ENCODE measurements at places on chromosomes 6 and 20. TPM values are rescaled to one million over a fixed set of nuclear protein-coding genes. Genes with fewer than 3 reads are reported as not detected.

DNA sequence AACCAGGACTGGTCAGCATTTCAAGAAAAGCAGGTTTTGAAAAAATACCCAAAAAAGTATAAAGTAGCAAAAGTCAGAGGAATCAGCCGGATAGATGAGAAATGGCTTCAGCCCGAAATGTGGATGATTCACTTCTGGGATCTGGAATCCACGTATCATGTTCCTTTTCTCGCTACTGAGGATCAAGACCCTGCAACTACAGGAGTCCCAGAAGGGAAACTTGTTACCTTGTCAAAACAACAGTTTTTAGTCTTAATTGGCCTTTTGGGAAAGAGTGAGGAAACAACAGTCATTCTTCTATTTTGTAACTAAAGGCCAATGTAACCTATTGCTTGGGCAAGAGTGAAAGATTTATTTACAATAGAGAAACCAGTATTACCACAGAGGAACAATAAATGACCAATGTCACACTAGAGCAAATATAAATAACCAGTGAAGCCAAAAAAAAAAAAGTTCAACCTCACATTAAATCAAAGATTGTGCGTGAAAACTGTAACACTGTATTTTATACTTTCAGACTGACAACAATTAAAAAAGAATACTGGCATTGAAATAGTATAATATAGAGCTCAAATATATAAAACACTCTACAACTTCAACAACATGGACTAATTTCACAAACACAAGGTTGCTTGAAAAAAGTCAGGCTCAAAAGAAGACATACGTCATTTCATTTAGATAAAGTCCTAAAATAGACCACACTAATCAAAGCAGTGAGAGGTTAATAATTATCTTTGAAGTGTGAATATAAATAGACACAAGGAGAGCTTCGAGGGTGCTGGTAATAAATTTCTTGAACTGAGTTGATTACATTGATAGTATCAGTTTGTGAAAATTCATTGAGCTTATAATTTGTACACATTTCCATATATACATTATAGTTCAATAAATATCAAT, 116.2 kb downstream of the GFRAL start:
- H3K4me3 ChIP-seq = no peak overlapping the region
- H3K36me3 ChIP-seq = no peaks in the 10 kb centered on the region
- H3K27me3 ChIP-seq = no peaks in the 10 kb centered on the region

- no peak overlapping the region for H3K27ac ChIP-seq
- H3K4me3 ChIP-seq = no peak overlapping the region
- H3K4me1 ChIP-seq = peaks cover 10% of the 10 kb centered on the region
Observed at GRCh38 chr6:1625794-1626435, 16.2 kb downstream of the FOXC1 start.

The HLA-DRA gene
- 2,056 TPM for total RNA-seq

- DNase-seq = no peak
- no peaks in the 10 kb centered on the region for H3K27me3 ChIP-seq
- H3K4me1 ChIP-seq = peaks cover 5% of the 10 kb centered on the region
- H3K36me3 ChIP-seq = no peaks in the 10 kb centered on the region
Observed at GRCh38 chr20:51757226-51757625, 11.0 kb downstream of the ATP9A start.

The SIRPD gene
- 1.5 TPM for total RNA-seq

- H3K4me1 ChIP-seq = peaks cover 8% of the 10 kb centered on the region
- H3K4me3 ChIP-seq = no peak overlapping the region
- H3K27me3 ChIP-seq = no peaks in the 10 kb centered on the region
- no peak overlapping the region for H3K27ac ChIP-seq
- no peaks in the 10 kb centered on the region for H3K36me3 ChIP-seq
Observed at GRCh38 chr6:79215213-79215824, 19.2 kb downstream of the HMGN3 start.

The LCA5 gene
- total RNA-seq = 7.1 TPM

The FOXQ1 gene
- total RNA-seq = 7.5 TPM

DNA sequence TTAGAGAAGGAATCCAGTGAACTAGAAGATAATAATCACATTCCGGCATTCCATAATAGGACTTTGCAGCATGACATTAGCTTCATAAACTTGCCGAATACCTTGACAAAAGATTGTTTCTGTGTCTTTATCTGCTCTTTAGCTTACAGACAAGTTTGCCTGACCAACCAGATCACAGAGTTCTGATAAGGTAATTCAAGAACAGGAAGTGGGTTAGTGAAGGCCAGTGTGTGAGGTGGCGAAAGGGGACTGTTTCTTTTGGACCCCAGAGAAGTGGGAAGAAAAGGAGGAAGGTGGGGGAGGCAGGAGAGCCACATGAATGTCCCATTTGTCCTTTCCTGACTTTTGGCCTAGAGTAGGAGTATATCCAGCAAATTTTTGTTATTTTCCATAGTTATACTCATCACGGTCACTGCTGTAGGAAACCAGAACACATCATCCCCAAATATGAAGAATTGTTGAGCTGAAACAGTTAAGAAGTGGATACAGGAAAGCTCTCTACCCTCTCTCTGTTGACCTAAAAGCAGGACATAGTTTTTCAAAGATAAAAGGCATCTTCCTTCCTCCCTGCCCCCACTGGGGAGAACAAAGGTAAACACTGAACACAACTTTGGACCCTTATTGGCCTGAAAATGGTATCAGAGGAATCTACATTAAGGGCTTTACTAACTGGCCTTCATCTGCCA, 72.4 kb upstream of the TNFAIP3 start:
- H3K4me3 ChIP-seq = no peak overlapping the region
- H3K4me1 ChIP-seq = peaks cover 10% of the 10 kb centered on the region
- no peaks in the 10 kb centered on the region for H3K27me3 ChIP-seq
- no peak for DNase-seq
- H3K36me3 ChIP-seq = no peaks in the 10 kb centered on the region
- no peak overlapping the region for H3K27ac ChIP-seq

DNA sequence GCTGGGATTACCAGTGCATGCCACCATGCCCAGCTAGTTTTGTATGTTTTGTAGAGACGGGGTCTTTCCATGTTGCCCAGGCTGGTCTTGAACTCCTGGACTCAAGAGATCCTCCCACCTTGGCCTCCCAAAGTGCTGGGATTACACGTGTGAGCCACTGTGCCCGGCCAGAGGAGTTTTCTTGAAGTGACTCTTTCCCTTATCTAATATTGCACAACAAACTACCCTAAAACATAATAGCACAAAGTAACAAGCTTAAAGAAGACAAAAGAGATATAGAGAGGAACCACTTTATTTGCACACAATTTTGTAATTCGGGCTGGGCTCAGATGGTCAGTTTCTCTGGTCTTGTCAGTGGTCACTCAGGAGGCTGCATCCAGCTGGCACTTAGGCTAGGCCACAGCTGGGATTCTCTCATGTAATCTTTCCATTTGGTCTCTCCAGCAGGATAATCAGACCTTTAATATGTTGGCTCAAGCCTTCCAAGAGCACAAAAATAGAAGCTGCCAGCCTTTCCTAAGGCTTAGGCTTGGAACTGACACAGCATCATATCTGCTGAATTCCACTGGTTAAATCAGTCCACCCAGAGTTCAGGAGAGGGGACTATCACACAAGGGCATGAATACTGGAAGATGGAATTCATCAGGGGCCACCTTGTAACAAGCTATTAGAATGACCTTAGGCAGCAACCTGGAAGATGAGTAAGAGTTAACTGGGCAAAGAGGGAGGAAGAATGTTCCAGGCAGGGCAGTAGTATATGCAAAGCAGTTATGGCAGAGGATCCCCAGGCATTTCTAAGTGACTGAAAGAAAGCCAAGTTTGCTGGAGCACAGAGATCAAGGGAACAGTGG, 56.7 kb upstream of the PNRC1 start:
- H3K27ac ChIP-seq = no peak overlapping the region
- no peak for DNase-seq
- no peak overlapping the region for H3K4me3 ChIP-seq

- H3K4me1 ChIP-seq = no peaks in the 10 kb centered on the region
- H3K36me3 ChIP-seq = no peaks in the 10 kb centered on the region
- H3K4me3 ChIP-seq = no peak overlapping the region
- no peak overlapping the region for H3K27ac ChIP-seq
- no peaks in the 10 kb centered on the region for H3K27me3 ChIP-seq
Observed at GRCh38 chr6:119466226-119466625, 116.7 kb upstream of the MAN1A1 start.

GRCh38 chr6:57303931-57304681, 13.3 kb upstream of the PRIM2 start:
- no peak overlapping the region for H3K4me3 ChIP-seq
- peaks cover 21% of the 10 kb centered on the region for H3K4me1 ChIP-seq
- DNase-seq = no peak
- H3K27me3 ChIP-seq = no peaks in the 10 kb centered on the region
- no peaks in the 10 kb centered on the region for H3K36me3 ChIP-seq

DNA sequence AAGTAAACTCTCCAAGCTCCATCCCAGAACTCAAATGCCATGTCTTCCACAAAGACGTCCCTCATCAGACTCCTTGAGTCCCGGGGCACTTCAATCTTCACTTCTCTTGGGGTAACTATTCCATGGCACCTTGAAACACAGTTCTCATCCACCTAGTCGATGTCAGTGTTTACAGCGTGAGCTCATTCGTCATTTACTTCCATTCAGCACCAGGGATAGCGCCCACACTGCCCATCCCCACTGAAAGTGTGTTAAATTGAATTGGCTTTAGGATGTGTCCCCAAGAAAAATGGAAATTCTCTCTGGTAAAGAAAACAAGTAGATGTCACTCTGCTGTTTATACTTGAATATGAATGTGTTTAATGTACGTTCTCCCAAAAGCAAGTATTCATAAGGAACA, 31.3 kb downstream of the KCNK15 start:
- H3K36me3 ChIP-seq = no peaks in the 10 kb centered on the region
- no peak overlapping the region for H3K4me3 ChIP-seq
- H3K27ac ChIP-seq = no peak overlapping the region
- no peaks in the 10 kb centered on the region for H3K4me1 ChIP-seq
- no peak for DNase-seq

The REV3L gene
- 30.3 TPM for total RNA-seq

DNA sequence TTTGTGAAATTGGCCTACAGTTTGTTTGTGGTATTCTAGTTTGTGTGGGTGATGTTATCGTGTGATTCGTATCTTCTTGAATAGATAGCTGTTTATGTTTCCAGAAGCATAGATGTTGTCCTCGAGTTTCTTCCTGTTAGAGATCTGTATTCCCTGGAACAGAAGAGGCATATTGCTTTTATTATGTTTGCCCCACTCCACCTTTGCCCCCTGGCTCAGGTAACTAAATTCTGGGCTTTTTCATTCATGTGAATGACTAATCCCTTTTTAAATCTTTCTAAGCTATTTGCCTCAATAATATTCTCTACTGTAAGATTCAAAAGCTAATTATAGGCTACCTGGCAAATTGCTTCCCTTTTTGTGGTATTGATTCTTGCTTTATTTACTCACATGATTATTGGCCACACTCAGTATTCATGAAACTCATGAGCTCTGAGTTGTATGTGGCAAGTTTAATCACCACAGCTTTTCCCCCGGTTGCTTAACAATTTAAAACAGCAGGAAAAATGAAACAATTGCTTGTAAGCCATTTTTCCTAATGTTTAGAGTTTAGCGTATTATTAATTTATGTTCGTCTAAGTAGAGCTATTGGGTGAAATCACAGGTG, 12.6 kb downstream of the RNF217 start:
- no peak for DNase-seq
- H3K36me3 ChIP-seq = peaks cover 38% of the 10 kb centered on the region
- no peaks in the 10 kb centered on the region for H3K27me3 ChIP-seq
- H3K4me1 ChIP-seq = no peaks in the 10 kb centered on the region
- no peak overlapping the region for H3K4me3 ChIP-seq
- H3K27ac ChIP-seq = no peak overlapping the region

DNA sequence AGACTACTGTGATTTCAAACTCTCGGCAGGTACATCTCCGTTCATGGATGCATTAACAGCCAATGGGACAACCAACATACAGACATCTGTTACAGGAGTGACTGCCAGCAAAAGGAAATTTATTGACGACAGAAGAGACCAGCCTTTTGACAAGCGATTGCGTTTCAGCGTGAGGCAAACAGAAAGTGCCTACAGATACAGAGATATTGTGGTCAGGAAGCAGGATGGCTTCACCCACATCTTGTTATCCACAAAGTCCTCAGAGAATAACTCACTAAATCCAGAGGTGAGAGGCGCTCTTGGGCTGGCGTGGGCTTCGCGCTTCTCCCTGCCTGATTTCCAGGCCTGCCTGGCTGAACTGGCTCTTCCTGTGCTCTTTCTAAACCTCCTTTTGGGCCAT, 68.4 kb downstream of the RPP40 start:
- no peak overlapping the region for H3K4me3 ChIP-seq
- H3K27me3 ChIP-seq = no peaks in the 10 kb centered on the region
- DNase-seq = no peak
- H3K4me1 ChIP-seq = peaks cover 28% of the 10 kb centered on the region
- H3K27ac ChIP-seq = no peak overlapping the region
- peaks cover 5% of the 10 kb centered on the region for H3K36me3 ChIP-seq

The GCNT2 gene
- total RNA-seq = 32.2 TPM

GRCh38 chr6:5203546-5203945, 57.2 kb downstream of the LYRM4 start:
- no peak for DNase-seq
- no peak overlapping the region for H3K27ac ChIP-seq
- H3K27me3 ChIP-seq = no peaks in the 10 kb centered on the region
- H3K36me3 ChIP-seq = no peaks in the 10 kb centered on the region
- H3K4me1 ChIP-seq = peaks cover 26% of the 10 kb centered on the region
- H3K4me3 ChIP-seq = no peak overlapping the region

DNA sequence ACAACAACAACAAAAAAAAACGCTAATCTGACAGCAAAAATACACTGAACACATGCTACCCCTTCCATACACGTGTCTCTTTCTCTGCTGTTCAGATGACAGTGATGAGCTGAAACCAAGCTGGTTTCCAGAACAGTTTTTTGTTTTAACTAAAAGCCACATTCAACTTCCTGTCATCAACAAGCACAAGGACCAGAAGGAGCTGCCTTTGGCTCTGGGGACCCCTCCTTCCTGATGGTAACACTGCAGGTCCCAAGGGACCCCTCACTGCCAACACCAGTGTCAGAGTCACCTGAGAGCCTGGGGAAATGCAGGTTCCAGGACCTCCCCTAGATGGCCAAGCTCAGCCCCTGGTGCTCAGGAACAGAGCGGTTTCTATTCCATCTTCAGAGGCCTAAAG, 6.0 kb downstream of the CST7 start:
- H3K27me3 ChIP-seq = peaks cover 2% of the 10 kb centered on the region
- H3K36me3 ChIP-seq = peaks cover 31% of the 10 kb centered on the region
- H3K27ac ChIP-seq = no peak overlapping the region
- H3K4me1 ChIP-seq = peaks cover 5% of the 10 kb centered on the region
- DNase-seq = peak; percentile 16
- no peak overlapping the region for H3K4me3 ChIP-seq

The TP53INP2 gene
- 13.6 TPM for total RNA-seq

The LZTS3 gene
- total RNA-seq = 18.5 TPM

- H3K4me1 ChIP-seq = peaks cover 8% of the 10 kb centered on the region
- no peaks in the 10 kb centered on the region for H3K27me3 ChIP-seq
- no peaks in the 10 kb centered on the region for H3K36me3 ChIP-seq
- no peak overlapping the region for H3K27ac ChIP-seq
- no peak for DNase-seq
Observed at GRCh38 chr6:138507977-138508675, 8.8 kb upstream of the NHSL1 start.

- DNase-seq = no peak
- no peak overlapping the region for H3K4me3 ChIP-seq
- no peak overlapping the region for H3K27ac ChIP-seq
- H3K27me3 ChIP-seq = no peaks in the 10 kb centered on the region
- no peaks in the 10 kb centered on the region for H3K4me1 ChIP-seq
- no peaks in the 10 kb centered on the region for H3K36me3 ChIP-seq
Observed at GRCh38 chr20:60837173-60837770, 414.8 kb upstream of the CDH4 start.

Data from lower lobe of right lung (tissue), 2 donors.